ENCODE measurements at places on chromosomes 1 and 21. TPM values are rescaled to one million over a fixed set of nuclear protein-coding genes. Genes with fewer than 3 reads are reported as not detected.

- DNase-seq: no peak
Observed at GRCh38 chr1:38919130-38919529, 22.5 kb downstream of the RHBDL2 start.

GRCh38 chr1:37513795-37514349 lies 694 bp downstream of the MEAF6 start:
- DNase-seq: peak; percentile 14

DNA sequence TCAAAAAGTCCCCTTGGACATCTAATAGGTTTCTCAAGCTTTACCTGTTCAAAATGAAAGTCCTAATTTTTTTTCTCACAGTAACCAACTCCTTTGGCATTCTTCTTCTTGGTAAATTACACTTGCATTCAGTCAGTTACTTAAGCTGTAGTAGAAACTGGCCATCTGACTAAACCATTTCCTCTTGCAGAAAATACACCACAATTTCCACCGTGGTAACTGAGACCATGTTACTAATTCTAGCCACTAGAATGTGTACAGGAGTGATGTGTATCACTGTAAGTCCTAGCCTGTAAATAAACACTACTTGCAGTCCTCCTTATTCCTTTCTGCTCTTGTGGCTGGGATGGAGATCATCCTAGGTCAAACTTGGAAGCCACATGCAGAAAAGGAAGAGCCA lies 965.4 kb upstream of the TMPRSS15 start:
- DNase-seq: no peak

Gene CSF3R
- 1.4 TPM for total RNA-seq

- no peak for DNase-seq
Observed at GRCh38 chr21:43762303-43763128, 13.6 kb downstream of the CSTB start.

- no peak for DNase-seq
Observed at GRCh38 chr1:2890221-2890850, 88.8 kb upstream of the TTC34 start.

DNA sequence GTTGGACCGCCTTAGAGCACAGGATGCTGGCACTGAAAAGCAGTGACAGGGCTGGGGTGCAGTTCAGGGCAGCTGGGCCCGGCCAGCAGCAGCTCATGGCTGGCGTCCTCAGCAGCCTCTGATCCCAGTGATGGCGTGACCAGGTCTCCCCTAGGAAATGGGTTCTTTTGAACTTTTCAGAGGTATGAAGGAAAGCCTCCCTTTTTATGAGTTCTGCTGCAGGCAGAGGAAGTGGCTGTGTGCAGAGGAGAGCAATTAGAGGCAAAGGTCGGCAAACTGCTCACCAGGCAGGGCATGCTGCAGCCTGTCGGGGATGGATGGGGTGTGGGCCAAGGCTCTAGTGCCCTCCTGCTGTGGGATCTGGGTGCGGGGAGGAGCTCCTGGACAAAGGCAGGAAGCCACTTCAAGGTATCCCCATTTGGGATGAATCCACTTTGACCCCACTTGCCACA lies 45.6 kb upstream of the RAB4A start:
- peak; percentile 84 for DNase-seq

DNA sequence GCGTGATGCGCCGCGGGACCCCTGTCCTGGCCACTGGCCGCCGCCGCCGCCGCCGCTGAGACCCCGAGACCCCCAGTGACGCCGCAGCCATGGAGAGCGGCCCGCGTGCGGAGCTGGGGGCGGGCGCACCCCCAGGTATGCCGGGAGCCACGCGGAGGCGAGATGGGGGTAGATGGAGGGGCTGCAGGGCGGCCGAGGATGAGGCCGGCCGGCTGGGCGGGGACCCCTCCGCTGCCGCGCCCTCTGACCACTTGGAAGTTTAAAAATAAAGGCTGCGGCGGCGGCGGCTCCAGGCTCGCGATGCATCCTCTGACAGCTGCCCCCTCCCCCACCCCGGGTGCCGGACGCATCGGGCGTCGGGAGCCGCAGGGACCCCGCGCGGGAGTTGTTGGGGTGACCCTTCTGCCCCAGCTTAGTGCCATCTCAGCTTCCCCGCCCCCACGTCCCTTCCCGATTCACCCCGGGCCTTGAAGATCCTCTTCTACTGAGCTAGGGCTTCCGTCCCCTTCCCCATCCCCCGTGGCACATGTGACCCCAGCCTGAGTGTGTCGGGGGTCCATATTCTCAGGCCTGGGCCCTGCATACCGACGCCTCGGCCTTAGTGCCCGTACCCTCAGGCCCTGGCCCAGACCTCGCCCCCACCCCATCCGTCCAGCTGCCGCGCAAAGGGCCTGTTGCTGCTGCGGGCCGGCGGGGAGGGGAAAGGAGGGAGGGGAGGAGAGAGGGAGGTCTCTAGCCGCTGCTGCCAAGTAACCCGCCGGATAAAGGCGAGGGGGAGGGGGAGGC lies 562 bp downstream of the MAP7D1 start:
- peak; percentile 78 for DNase-seq

- DNase-seq: no peak
Observed at GRCh38 chr1:97451046-97451826, 469.6 kb downstream of the DPYD start.

- DNase-seq: peak; percentile 44
Observed at GRCh38 chr1:41486371-41487125, 2.1 kb upstream of the EDN2 start.

DNA sequence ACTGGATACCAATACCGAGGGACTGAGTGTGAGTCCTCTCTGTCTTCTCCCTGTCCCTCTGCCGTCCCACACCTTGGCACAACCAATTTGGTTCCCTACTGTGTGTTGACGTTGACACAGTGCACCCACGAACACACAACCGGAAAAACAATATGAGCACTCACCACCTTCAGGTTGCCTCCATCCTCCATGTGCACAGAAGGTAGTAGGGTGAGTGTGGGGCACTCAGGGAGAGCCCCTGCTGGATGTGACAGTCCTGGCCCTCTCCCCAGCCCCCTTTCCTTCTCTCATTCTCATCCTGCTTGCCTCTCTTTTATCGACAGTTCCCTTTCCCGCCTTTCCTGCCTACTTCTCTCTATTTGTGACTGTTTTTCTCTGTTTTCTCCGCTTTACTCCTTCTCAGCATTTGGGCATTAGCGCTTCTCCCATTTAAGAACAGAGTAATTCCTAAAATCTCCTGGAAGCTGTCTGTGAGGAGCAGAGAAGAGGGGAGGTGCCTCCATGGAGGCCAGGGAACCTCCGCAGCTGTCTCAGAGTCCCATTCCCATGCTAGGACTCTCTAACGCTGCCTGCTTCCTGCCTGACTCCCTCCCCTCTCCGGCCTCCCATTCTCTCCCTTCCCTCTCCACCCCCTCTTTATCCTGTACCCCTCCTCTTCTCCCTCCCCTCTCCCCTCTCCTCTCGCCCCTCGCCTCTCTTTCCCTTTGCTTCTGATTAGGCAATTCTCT lies 16.4 kb downstream of the CADM3 start:
- no peak for DNase-seq

GRCh38 chr1:48228156-48228555 lies 5.6 kb downstream of the SLC5A9 start:
- DNase-seq: no peak

Gene FBLIM1
- 268 TPM for total RNA-seq

Gene C8A
- not detected for total RNA-seq

Gene PRPF38B
- total RNA-seq: 38.3 TPM

DNA sequence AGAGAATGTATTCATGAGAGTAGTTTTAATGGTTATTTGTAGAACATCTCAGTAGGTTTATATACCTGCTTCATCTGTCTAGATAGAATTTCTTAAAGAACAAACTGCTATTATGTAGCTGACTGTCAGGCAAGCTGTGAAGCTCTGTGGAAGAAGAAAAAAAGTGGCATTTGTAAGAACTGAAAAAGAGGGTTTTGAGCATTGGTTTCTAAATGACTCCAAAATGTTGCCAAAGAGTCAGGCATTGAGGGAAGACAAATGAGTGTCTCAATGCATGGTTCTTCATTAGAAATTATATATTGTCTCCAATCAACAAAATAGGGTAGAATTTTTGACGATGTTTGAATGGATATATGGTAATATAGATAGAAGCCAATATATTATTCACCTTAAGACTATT lies 1276.1 kb downstream of the KCNT2 start:
- no peak for DNase-seq

GRCh38 chr1:204407295-204407971 lies 4.2 kb downstream of the PPP1R15B start:
- peak; percentile 1 for DNase-seq

DNA sequence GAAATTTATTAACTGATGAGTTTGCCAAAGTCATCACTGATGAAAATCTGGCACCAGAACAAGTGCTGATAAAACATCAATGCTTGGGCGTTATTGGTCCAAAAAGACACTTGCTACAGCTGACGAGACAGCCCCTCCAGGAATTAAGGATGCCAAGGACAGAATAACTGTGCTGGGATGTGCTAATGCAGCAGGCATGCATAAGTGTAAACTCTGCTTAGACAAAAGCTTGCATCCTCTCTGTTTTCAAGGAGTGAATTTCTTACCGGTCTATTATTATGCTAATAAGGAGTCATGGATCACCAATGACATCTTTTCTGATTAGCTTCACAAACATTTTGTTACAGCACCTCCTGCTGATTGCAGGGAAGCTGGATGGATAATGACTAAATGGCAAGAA lies 402.0 kb downstream of the LTN1 start:
- no peak for DNase-seq

DNA sequence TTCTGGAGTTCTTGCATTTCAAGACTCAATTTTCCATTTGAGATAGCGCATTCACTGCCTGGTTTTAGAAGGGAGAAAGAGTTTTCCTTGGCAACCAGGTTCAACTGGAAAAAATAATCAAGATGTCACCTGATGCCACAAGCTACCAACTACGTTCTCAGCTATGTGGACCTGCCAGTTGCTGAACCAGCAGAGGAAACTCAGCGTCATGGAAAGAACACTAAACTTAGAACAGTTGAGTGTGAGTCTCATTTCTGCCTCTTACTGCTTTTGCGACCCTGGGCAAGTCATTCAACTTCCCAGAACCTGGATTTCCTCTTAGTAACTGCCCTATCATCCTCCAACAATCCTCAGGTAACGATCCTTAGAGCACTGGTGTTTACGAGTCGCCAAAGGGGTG lies 373.0 kb upstream of the ESRRG start:
- no peak for DNase-seq

Gene COL24A1
- 0.41 TPM for total RNA-seq

Gene CD101
- 4.7 TPM for total RNA-seq

- DNase-seq: no peak
Observed at GRCh38 chr1:93180723-93181613, at the start of gene CCDC18. Gene CCDC18, plus strand, starts transcription at chr1:93180724. Its CDS starts 2,638 bp downstream, at chr1:93183362.

DNA sequence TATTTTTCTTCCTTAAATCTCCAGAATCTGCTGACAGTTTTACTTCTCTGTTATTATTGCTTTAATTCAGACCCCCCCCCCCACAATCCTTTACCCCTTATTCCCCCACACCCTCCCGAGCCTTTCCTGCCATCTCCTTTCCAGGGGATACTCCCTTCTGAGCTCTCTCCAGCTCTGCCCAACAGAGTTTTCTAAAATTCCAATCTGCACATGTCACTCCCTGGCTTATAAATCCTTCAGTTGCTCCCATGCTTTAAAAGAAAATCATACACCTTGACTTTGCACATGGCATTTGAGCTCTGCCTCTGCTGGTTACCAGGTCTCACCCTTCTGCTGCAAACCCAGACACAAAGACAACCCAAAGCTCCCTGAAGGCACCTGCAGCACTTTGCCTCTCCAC lies 11.7 kb upstream of the EPS8L3 start:
- DNase-seq: no peak

- DNase-seq: no peak
Observed at GRCh38 chr1:1510912-1511532, 940 bp upstream of the ATAD3A start.

- DNase-seq: peak; percentile 33
Observed at GRCh38 chr1:219385787-219386427, 212.2 kb downstream of the LYPLAL1 start.

Gene NUDT4B
- 1.4 TPM for total RNA-seq

Gene ZMPSTE24
- total RNA-seq: 51.9 TPM

DNA sequence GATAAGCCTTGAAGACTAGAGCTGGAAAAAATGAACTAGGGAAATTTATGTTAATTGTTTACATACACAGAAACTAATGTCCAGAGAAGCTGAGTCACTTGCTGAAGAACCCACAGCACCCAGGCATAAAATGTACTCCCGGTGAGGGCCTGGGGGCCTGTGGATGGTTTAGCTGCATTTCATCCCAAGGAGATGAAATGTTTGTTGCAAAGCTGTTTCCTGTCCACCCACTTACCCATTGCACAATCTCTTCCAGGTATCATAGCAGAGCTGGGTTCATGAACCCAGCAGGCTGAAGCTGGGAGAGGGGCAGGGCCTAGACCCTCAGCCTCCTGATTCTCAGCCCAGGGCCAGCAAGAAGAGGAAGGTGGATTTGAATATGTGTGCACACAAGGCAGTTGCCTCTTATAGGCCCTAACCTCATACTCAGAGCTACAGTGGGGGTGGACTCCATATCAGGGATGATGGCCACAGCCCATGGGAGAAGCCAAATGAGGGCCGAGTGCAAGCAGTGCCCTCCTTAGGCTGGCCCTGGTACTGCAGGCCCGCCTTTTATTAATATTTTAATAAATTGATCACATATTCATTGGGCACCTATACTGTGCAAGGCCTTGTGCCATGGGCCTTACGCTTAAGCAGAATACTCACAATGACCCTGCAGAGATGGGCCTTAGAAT lies 110.8 kb downstream of the LACTBL1 start:
- no peak for DNase-seq

Gene DISC1
- 11.3 TPM for total RNA-seq

- DNase-seq: no peak
Observed at GRCh38 chr1:89089962-89090361, 25.0 kb upstream of the GBP1 start.

Data from mucosa of descending colon (tissue), 3 donors.